Pulmonary artery endothelial cell (primary cell): ENCODE measurements at places on chromosomes 6 and 20.

DNA sequence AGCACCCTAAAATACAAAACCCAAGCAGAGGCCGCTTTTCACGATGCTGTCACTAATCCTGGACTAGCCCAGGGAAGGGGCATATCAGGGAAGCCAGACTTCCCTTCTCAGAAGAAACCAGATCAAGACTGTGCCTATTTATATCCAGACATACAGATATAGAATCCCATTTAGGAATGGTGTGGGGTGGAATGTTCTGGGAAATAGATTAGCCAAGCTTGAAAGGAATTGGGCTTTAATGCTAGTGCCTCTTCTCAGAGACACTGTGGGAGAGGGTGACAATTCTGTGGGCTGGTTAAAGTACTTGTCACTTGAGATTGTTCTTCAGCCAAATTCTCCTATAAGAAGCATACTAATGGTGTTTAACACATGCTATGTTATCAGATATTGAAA is 45.5 kb downstream of the SNAP25 start:
- no peak for DNase-seq

- DNase-seq, result no peak
Observed at GRCh38 chr20:37759052-37759553, 65.3 kb downstream of the CTNNBL1 start.

DNA sequence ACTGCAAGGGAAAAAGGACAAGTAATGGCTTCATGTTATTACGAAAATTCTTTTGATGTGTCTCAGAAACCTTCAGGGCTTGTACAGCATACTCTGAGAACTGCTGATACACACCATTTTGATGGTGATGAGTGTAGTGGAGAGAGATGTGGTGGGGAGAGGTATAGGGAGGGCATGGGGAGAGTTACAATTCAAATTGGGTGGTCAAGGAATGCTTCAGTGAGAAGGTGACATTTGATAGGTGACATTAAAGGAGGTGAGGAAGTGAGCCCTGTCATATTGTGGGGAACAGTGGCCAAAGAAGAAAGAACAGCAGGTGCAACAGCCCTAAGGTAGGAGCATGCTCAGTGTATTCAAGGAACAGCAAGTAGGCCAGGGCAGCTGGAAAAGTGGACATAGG is 318.9 kb downstream of the CLIC5 start:
- no peak for DNase-seq

DNA sequence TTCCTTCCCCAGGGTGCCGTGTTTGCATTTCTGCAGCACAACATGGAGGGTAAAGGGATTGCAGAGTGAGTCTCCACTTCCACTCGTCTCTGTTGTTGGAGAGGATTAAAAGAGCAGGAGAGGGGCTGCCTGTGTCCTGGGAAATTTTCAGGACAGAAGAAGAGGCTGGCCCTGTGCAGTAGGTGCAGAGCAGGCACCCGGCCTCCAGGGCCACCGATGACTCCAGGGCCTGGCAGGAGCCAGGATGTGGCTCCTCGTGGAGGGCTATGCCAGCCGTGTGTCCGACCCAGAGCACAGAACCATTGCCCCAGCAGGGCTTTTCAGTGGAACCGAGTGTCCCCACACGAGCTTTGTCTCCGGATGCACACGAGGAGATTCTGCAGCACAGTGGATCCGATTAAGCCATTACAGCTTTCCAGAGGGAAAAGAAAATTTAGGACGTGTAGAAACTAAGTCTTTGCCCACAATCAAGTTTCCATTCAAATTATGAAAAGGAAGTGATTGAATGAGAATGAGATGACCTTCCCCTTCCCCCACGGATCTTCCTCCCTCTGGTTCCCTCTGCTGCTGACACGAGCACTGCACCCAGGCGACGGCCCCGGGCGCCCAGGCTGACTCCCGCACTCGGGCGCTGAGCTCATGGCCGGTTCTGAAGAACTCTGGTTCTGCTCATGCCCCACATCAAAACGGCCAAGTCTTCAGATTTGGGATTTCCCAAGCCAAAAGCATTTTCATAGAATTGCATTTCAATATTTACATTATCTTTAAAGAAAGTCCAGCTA is 43.1 kb upstream of the UNC93A start:
- no peak for DNase-seq

DNA sequence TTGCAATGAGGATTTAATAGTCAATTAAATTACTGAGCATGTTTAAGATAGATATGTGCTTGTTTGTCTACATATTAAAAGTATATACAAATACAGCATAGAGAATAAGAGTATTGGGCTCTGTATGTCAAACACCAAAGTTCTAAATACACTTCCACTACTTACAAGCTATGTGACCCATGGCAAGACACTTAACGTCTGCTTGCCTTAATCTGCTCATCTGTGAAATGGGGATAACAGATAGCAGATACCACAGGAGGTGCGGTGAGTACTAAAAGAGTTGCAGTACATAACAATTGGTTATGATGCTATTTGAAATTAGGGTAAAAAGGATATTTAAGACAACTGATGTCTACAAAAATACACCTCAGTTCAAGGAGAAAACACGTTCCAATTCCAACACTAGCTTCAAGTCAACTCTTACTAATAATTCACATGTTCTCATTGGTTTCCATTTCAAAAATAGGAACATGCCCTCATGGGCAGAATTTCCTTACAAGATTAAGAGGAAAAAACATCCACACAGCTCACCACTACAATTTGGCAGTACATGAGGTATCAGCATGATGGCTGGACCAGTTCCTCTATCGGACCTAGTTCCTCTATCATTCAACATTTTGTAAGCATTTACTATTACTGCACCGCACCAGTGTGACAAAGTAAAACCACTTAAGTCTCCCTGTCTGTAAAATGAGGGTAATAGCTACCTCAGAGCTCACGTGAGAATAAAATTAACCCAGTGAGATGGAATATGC is 101.1 kb downstream of the SMLR1 start:
- no peak for DNase-seq

- DNase-seq, result no peak
Observed at GRCh38 chr20:24838546-24839535, 110.2 kb upstream of the CST7 start.

GRCh38 chr6:44805238-44805846 is 417.8 kb downstream of the CDC5L start:
- DNase-seq, result no peak

DNA sequence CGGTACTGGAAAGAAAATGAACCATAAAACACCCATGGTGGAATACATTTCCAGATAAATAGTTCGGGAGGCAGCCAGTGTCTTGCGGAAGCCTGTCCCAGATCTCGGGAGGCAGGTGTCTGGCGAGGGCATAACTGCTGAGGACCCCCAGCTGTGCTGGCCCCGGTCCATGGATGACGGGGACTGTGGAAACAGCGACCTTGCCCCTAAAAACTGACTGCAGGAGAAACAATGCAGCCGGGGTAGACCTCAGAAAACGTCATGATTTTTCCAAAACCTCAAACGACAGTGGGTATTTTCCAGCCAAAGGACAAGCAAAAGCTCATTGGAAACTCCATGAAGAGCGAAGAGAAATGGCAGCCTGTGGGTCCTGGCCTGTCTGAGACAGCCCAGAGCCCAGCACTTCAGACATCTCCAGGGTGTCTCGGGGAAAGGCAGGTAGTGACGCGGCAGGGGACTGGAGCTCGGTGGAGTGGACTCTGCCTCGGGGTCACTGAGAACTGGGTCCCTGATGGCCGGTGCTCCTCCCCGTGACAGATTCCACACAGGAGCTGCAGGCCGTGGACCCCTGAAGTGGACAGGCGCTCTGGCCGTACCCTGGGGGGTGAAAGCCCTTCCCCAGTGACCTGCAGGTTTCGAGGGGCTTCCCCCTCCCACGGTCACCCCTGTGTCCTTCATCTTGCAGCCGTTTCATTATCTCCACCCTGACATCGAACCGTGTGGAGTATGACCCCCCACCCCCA is 188.6 kb downstream of the SYNDIG1 start:
- DNase-seq, result no peak

DNA sequence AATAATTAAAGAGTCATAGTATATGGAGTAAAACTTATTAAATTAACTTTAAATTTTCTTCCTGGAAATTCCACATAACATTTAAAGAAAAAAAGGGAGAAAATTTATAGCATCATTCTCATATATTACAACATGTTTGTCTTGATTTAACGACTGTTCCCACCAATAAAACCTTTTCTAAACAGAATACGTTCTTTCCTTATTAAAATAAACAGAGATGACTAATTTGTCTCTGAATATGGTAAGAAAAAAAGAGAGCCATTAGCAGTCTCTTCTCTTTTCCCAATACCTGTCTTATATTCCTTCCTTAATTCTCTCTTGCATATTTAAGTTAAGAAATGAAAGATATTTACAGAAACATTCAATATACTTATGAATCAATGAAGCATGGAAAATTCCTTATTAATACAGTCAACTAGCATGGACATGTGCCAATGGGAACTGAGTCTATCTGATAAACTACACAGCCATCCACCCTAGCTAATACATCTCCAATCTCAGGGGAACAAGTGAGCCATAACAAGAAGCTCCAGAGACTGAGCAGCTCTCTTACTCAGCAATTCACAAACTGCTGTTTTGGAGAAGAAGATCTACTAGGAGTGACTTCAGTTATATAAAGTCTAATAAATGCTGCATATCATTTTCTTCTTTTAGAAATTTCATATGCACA is 347.1 kb upstream of the MANEA start:
- DNase-seq, result no peak

DNA sequence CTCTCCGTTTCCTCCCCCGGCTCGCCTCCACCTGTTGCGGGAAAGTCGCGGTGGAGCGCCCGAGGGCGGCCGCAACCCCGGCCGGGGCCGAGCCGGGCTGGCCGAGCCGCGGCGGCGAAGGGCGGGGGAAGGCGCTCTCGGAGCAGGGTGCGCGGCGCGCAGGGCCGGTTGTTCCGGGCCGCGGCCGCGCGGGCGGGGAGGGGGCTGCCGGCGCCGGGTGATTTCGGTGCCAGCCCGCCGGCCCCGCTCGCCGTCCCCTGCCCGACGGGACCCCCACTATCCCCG is 235 bp downstream of the MAP7 start:
- no peak for DNase-seq

GRCh38 chr20:652615-653109 is 338 bp downstream of the SRXN1 start:
- no peak for DNase-seq

GRCh38 chr6:2652611-2653010 is 98.1 kb downstream of the MYLK4 start:
- no peak for DNase-seq

DNA sequence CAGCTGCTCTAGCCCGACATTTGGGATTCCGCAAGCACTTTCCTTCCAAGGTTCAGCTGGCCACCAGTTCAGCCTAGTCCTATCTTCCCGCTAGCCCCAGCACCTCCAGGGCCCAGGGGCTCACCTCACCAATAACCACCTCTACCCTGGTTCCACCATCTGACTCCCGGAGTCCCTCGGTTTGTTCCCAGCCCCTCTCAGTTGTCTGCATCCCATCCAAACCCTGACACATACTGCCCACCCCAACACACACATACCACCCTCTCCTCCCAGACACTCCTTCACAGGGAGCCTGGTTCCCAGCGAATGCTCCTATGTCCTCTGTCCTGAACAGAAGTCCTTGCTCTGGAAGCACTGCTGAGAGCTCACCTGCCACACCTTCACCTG is 418 bp downstream of the TNXB start:
- no peak for DNase-seq

DNA sequence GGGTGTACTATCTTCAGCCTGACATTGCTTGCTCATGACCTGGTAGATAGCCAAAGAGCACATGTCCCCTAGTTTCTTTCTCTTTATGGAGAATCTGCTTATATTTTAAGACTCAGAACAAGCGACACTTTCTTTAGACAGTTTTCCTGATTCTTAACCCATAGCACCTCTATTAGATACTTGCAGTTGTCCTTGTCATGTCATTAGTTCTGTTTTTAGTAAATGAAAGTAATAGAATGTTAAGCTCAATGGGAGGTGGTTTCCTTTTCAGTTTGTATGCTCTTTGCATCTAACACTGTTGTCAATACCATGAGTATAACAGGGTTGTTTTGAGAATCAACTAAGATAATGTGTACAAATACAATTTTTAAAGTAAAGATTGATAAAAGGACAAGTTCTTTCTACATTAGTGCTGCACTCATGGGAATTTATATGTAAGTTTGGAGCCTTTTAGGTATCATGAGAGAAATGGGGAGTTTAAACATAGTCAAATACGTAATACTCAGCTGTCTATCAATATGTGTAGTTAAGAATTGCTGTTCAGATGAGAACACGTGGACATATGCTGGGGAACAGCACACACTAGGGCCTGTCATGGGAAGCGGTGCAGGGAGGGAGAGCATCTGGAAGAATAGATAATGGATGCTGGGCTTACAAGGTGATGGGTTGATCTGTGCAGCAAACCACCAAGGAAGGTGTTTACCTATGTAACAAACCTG is 124.3 kb downstream of the GRM1 start:
- DNase-seq, result no peak

- no peak for DNase-seq
Observed at GRCh38 chr6:16982807-16983206, 119.0 kb upstream of the STMND1 start.

GRCh38 chr6:169906004-169906687 is 154.7 kb downstream of the ERMARD start:
- DNase-seq, result no peak

- DNase-seq, result no peak
Observed at GRCh38 chr6:146408583-146408982, 135.1 kb upstream of the RAB32 start.

- no peak for DNase-seq
Observed at GRCh38 chr6:38290133-38290799, 349.5 kb downstream of the BTBD9 start.

- no peak for DNase-seq
Observed at GRCh38 chr6:131258010-131258652, 122.9 kb downstream of the AKAP7 start.

DNA sequence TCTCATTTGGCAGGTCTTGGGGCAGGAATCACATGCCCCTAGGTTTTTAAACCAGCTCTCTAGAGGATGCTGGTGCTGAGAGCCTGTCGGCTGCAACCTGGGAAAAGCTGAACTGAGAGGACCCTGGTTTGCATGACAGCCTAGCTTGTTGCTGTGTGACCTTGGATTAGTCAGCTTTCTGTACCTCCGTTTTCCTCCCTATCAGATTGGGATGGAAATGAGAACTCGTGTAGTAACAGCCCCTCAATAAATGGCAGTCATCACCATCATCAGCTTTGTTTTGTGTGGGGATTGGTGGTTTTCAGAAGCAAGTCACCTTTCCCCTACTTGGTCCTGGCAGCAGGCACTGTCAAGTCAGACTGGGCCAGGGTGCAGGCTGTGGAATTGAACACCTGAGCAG is 75.2 kb upstream of the MYL9 start:
- no peak for DNase-seq

GRCh38 chr6:136666041-136666440 is 115.8 kb upstream of the MAP7 start:
- DNase-seq, result no peak

- DNase-seq, result no peak
Observed at GRCh38 chr20:50335105-50335504, 144.5 kb downstream of the CEBPB start.
